NCI-H1417 (cell line): ENCODE measurements at places on chromosomes 3 and 15.

GRCh38 chr15:32723171-32723948 is 5.6 kb downstream of the GREM1 start:
- no peak for DNase-seq

DNA sequence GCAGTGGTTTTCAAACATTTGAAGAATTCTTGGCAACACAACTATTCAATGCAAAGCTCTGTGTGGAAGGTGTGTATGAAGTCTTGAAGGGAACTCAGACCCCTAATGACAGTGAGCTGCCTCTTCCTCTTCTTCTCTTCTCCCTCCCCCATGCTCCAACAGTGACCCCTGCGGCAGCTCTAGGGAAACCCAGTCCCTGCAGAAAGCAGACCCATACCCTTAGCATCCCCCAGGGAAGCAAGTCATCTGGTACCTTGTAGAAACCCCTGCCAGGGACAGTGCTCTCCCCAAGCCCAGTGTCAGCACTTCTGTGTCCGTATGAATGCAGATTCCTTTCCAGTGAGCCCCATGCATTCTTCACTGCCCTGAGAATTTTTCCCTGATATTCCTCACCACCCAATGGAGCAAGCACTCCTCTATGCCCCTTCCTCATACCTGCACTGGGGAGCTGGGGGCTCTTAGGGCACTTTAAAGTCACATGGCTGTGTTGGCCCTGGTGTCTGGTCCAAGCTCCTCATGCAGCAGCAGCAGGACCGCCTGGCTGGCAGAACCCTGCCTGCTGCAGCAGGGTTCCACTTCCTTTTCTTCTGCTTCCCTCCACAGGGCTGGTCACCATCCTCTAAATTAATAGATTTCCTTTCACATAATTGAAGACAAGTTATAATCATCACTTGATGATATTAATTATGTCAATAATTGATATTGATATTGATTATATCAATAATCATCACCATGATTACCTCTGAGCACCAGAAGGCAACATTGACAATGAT is 442.5 kb downstream of the EPHB1 start:
- no peak for DNase-seq

DNA sequence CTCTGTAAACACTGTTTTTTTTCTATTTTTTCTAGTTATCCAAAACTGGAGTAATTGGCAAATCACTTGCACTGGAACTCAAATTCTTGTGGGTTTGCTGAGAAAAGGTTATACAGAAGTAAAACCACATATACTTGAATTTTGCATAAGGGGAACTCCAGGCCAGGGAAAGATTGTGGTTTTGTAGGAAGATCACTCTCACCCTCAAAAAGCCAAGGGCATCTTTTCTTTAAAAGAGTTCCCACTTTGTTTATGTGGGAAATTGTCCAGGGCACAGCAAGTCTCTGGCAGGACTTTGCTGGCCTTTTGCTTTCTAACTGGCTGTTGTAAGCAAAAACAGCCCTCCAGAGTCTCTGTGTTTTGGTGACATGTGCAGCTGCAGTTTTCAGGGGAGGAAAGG is 340.3 kb upstream of the RBMS3 start:
- no peak for DNase-seq

GRCh38 chr15:82150645-82151044 is 104.8 kb upstream of the MEX3B start:
- no peak for DNase-seq

DNA sequence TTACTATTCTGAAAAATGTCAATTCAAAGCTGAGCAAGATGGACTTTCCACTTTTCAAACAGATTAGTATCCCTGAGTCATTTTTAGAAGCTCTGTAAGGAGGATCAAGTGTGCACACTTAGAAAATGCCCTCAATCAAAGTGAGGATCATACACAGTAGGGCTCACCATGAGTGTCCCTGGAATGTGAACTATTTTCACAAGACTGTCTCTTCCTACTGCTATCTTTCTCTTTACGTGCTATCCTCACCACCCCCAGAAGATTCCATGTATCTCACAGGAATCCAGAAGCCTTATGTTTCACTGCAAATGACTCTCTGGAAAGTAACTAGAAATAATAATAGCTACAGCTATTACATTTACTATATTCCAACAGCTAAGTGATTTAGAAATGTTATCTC is 349.9 kb upstream of the TGFBR2 start:
- DNase-seq, result no peak

GRCh38 chr3:40827226-40827625 is 302.5 kb downstream of the ZNF621 start:
- peak; percentile 26 for DNase-seq

DNA sequence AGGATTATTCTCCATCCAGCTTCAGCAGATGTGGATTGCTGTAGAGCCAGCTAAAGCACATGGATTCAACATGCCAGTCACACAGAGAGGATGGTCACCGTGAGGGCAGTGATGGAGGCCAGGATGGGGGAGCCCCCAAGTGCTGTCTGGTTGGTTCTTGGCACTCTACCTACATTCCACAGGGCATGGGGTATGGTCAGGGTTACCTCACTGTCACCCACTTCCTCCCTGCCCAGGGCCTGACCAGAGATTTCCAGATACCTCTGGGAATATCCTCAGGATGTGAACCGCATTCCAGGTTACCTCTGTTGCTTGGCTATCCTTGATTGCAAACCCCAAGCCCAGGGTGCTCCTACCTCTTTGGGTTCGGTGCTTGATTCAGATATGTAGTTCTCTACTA is 147.3 kb upstream of the TRIM42 start:
- no peak for DNase-seq

DNA sequence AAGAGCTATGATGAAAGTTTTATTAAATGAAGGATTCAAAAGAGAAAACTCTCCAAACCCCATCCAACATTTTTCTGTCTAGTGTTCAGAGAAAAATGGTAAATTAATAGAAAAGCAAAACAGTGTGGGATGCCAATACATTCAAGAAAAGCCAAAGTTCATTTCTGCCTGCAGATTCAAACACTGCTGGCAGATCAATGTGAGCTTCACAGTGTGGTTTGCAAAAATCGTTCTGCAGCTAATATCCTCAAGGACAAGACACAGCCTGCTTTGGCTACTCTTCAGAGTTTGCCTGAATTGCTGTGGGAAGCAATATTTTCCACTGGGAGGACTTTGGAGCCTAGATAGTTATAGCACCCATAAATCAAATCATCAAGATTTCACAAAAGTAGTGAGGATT is 619.9 kb upstream of the SUCLG2 start:
- no peak for DNase-seq

GRCh38 chr3:18937574-18937973 is 210.7 kb upstream of the KCNH8 start:
- no peak for DNase-seq

- no peak for DNase-seq
Observed at GRCh38 chr3:10116138-10116460, 624 bp downstream of the BRK1 start.

- DNase-seq, result no peak
Observed at GRCh38 chr3:50673931-50674330, 796 bp upstream of the DOCK3 start.

DNA sequence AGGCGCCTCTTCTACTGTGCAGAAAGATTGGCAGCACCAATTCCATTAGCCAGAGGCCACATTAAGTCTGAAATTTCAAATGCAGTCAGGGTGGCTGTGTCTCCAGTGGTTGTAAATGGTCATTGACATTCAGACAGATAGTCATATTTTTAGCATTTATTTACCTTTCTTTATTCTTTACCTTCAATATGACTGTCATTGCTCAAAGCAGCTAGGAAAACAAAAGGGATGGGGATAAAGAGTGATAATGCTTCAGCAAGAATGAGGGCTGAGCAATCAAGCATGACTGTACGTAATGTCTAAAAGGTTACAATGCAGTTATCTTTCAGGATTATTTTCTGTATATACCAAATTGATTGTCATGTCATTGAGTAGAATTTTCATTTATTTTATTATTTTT is 360.4 kb downstream of the EFHB start:
- DNase-seq, result peak; percentile 27

- DNase-seq, result no peak
Observed at GRCh38 chr3:130991126-130991525, 35.5 kb downstream of the ASTE1 start.

DNA sequence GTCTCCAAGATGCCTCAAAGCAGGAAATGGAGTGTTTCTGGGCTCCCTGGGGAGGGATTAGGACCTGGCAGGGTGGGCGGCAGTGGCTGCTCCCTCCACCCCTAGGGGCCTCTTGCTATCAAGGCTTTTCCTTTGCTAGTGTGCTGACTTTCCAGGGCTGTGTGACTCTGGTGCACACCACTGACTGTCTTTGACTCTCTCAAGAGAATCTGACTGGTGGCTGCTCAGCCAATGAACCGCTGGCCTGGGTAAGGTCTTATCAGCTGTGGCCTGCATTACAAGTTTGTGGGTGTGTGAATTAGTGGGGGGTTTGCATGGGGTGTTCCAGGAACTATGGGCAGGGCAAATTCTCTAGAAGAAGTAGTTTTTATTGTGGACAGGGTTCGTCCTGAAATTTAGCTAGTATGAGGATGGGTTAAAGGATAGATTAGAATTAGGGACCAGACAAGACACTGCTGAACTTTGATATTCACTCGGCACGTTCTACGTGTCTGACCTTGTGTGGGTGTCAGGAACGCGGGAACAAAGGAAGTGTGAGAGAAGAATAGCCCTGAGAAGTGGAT is 29.5 kb downstream of the SIAH2 start:
- DNase-seq, result no peak

DNA sequence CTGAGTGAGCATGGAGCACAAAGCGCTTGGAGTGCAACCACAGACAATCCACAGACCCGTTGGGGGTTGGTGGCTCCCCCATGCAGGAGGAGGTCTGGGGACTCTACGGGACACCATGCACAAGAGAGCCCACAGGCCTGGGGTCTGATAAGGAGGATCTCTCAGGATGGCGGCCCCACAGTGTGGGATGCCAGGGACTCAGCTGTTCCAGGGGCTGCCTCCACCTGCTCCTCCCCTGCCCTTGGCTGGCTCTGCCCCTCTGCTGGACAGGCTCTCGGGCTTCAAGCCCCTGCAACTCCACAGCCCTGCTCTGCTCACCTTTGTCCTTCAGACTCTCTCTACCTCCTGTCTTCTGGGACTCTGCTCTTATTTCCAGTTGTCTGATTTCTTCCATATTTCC is 184.5 kb upstream of the CHRNA7 start:
- no peak for DNase-seq

DNA sequence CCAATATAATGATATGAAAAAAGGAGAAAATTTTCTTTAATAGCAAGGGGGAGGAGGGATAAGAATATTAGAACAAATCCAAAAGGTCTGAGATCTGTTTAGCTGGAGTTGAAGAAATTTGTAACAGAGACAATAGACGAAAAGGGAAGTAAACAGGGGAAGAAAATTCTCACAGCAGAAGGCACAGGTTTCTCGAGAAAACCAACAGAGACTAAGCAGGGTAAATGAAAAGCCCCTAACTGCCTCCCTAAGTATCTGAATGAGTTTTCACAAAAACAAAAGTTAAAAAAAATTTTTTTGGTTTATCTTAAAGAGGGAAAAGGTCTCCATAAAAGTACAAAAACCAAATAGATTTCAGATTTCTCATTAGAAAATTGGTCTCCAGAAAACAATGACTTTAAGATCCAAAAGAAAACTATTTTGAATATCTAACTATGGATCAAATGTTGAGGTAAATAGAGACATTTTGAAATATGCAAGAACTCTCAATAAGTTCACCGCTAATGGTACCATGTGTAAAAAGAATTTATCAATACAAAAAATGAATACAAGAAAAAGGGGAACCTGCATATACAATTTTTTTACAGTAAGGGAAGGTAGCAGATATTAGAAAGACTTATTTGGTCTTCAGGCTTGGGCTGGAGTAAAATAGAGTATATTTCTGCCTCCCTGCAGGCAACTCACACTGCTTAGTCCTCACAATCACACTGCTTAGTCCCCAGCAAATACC is 23.9 kb upstream of the NEK10 start:
- no peak for DNase-seq

GRCh38 chr15:34808016-34808415 is 12.7 kb upstream of the ACTC1 start:
- DNase-seq, result no peak

- DNase-seq, result no peak
Observed at GRCh38 chr3:195080125-195080524, 190.8 kb downstream of the XXYLT1 start.

DNA sequence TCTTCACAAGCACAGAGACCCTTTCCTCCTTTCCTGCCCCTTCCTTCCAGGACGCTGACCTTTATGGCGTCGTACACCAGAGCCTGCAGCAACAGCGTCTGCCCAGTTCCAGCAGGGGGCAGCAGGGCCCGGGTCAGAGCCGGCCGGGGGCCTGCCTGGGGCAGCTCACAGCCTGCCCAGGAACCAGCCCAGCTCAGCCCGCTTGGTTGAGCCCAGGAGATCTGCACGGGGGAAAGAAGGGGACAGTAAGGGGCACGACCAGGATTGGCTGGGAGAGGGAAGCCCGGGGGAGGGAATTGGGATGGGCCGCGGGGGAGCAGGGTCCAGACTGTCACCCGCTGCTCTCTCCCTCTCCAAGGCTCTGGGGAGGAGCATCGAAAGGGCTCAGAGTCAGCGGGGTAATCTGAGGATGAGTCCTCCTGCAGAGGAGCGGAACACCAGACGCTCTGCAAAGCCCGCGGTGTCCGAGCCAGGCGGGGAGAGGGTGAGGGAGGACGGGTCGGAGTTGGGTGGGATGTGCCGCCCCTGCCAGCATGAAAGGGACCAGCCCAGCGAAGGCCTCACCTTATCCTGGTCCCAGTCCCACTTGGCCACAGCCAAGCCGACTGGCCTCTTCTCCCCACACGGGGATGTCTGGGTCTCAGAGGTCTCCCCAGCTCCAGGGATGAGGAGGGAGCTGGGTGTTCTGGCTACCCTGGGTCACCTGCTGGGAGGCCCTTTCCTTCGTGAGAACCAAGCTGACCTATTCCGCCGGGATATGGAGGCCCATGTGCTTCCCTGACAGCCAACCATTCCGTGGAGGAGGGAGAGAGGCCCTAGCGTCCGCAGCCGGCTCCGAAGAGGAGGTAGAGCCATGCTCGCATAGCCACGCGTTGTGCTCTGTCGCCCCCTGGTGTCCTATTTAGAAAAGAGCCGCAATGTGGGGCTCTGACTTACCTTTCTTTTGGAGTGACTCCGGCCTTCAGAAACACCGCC is 7.4 kb upstream of the IGDCC3 start:
- peak; percentile 84 for DNase-seq

DNA sequence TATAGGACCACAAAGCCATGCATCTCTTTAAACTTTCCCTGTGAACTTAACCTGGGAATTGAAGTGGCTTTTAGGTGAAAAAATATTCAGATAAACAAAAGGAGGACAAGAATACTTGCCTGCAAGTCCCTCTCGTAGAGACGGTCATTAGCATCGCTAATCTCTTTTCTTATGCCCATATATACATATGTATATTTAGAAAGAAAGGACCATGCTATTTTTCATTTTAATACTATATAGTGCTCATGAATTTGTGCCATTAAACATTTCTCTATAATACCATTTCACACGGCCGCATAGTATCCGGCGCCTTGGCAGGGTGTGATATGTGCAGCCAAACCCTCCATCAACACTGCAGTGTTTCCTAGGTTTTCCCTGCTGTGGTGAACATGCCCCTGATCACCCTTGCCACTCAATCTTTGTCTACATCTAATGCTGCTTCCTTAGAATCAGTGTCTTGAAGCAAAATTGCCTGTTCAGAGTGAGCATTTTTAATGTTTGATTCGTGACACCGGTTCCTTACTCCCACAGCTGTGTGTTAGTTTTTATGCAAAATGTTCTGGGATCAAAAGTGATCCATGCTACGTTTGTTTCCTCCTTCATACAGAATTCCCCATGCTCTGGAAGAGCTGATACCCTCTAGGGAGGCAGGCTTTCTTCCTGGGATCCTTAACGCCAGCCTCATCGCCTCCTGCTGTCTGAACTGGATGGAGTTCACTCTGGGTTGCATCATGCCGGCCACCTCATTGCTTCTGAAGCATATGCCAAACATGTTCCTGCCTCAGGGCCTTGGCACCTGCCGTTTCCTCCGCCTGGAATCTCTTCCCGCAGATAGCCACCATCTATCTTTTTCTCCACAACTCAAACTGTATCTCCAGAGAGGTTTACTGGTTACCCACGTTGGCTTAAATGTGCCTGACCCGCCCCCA is 118.1 kb downstream of the FBLN2 start:
- DNase-seq, result no peak
